Osteoblast (primary cell): ENCODE measurements at places on chromosomes 7 and 10. TPM values are rescaled to one million over a fixed set of nuclear protein-coding genes. Genes with fewer than 3 reads are reported as not detected.

PSTK gene
- 3.6 and 4.4 TPM in 2 replicates for total RNA-seq

IFIT3 gene
- 33.9 and 43.8 TPM in 2 replicates for total RNA-seq

ITPRID1 gene
- total RNA-seq = not detected in 2 replicates

MALRD1 gene
- 1.2 and 2.9 TPM in 2 replicates for total RNA-seq

GRCh38 chr7:81956520-81956919 is 186.7 kb upstream of the HGF start:
- DNase-seq = no peak

- DNase-seq = no peak
Measured at GRCh38 chr7:128076196-128076795, 45.1 kb upstream of the LRRC4 start.

DNA sequence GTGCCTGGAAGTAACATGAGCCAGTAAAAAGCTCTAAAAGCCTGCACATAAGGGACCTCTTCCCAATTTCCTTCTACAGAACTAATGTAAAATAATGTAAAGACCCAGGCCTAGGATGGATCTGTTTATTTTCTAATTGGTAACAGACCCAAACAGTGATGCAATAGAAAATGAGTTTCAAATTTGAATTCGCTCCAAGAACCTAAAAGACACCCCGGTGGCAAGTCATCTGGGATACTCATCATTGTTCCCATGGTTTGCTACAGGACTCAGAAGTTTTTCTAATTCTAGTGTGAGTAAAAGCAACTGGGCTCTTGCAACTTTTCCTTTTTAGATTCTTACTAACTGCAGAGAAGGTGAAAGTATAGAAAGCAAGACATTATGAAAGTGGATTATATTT is 271.3 kb upstream of the CACNA2D1 start:
- DNase-seq = no peak

DNA sequence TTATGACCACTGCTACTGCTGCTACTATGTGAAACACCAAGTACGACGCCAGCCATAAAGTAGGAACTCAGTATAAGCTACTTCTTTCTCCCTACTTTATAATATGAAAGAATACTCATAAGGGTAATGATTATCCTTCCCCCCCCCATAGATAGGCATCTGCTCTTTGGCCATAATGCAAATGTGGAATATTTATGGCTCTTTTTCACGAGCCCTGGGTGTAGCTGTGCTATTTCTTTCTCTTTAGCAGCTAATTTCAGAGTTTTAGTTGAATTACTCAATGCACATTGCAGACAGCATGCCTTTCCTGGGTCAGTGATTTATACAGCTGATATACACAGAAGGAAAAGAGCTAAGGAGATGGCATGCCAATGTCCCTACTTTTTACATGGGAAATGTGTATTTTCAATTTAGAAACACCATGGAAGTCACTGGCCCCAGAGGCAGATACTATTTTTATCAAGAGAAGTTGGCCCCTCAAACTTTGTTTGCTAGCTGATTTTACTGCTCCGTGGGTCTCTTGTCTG is 234.1 kb upstream of the KIAA1217 start:
- no peak for DNase-seq

DNA sequence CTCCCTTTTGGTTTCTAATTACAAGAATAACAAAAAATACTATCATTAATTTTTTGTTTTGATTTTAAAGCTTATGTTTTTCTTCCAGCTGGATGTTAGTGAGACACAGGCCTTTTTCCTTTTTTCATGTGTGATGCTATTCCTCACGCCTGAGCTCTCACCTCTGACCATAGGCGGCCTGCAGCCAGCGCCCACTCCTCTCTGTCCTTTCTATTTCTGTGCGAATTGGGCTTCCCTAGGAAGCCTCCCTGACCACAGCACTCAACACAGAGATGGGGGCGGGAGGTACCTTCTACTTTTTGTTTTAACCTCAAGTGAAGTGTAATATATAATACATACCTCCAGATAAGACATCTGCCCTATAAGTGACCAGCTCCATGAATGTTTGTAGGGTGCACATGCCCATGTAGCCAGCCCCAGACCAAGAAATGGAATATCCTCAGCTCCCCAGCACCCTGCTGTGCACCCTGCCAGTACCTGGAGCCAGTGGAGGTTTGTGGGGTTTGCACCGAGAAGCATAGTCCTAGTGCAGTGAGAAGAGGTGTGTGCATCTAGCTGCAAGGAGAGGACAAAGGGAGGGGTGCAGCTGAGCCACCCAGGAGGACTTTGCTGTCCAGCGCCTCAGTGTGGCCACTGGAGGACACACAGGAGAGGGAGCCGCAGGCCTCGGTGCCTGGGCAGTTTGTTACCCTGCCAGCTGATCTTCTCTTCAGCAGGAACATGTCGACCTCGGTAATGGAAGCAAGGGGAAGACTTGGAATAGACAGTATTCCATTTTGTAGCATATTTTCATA is 38.5 kb downstream of the BNIP3 start:
- no peak for DNase-seq

- DNase-seq = no peak
Measured at GRCh38 chr10:30518907-30519306, 84.9 kb downstream of the MAP3K8 start.

- DNase-seq = no peak
Measured at GRCh38 chr10:131027256-131027655, 284.3 kb downstream of the TCERG1L start.

- peak; percentile 95 for DNase-seq
Measured at GRCh38 chr7:151060416-151061212, 1.2 kb downstream of the SLC4A2 start.

DNA sequence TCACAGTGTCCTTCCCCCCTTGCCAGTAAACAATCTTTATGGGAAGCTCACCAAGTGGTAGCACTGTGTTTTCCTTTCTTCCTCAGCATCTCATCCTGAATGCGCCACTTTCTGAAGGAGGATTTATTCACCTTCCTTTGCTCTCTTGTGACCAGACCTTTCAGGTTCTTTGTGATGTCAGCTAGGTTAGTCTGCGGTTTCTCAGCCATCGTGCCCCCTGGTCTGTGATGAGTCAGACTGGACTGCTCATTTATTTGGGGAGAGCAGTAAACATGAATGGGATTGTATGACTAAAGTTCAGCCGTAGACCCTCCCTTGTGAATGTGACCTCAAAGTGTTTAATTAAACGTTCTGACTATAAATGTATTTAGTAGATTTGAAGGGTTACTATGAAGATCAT is 235.1 kb upstream of the CELF2 start:
- peak; percentile 39 for DNase-seq
